ENCODE measurements at places on chromosomes 6 and 20.

DNA sequence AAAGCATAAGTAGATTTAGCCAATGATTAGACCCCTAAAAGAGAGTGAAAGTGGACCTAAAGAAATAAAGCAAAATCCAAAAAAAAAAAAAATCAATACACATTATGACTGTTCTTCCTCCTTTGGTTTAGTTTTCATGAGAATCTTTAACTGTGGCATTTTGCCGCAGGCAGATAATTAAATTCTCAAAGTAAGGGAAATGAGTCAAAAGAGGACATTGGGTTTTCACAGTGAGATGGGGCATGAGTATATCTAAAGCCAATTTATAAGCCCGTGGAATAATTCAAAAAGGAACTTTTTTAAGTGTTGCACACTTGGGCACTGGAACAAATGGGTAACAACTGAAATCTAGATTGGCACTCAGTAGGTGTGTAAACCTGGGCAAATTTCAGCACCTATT, 230.3 kb downstream of the PKHD1 start:
- no peak for DNase-seq

GRCh38 chr20:60050193-60050947, 92.1 kb downstream of the CDH26 start:
- no peak for DNase-seq

DNA sequence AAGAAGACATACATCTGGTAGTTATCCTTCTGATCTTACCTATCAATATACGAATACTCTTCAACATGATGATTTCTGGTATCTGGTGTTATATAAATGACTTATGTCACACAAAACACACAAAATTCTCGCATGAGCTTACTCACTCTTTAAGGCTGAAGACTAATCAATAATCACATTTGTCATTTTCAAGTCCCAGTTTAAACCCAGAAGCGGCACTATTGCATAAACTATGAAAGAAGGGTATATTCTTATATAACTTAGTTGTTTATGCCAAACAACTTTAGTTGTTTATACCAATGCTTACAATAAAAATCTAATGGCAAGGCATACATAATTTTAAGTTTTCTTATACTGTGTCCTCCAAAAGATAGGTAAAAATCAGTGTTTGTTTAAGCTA, 293.1 kb downstream of the GRIK2 start:
- DNase-seq = no peak

DNA sequence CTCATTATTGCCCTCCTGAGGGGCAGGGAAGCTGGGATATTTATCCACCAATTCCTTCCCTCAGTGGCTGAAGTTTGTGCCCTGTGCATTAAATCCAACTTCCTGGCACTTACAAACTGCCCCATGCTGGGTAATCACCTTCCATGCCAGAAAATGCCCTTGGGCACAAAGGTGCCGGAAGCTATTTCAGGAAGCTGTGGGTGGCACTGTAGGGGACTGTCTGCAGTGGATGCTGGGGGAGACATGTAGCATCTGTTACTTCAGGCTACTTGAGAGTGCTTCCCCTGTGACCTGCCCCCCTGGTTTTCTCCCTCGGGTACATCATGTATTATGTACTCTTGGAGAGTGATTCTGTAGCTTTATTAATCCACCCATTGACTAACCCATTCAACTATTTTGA, 24.7 kb upstream of the RALGAPA2 start:
- no peak for DNase-seq

- no peak for DNase-seq
Measured at GRCh38 chr6:139446768-139447655, 72.6 kb upstream of the CITED2 start.

- no peak for DNase-seq
Measured at GRCh38 chr20:64240243-64241015, 15.1 kb upstream of the PCMTD2 start.

Data from substantia nigra (tissue), 51 donors.